ENCODE measurements at places on chromosomes 12 and 14.

- H3K27me3 ChIP-seq, result peaks cover 9% of the 10 kb centered on the region
- no peaks in the 10 kb centered on the region for H3K36me3 ChIP-seq
Measured at GRCh38 chr14:34324363-34324795, 137.7 kb downstream of the SPTSSA start.

- H3K4me3 ChIP-seq, result no peak overlapping the region
- DNase-seq, result no peak
- no peaks in the 10 kb centered on the region for H3K4me1 ChIP-seq
- peaks cover 4% of the 10 kb centered on the region for H3K27me3 ChIP-seq
Measured at GRCh38 chr12:131634037-131634436, 76.9 kb upstream of the SFSWAP start.

DNA sequence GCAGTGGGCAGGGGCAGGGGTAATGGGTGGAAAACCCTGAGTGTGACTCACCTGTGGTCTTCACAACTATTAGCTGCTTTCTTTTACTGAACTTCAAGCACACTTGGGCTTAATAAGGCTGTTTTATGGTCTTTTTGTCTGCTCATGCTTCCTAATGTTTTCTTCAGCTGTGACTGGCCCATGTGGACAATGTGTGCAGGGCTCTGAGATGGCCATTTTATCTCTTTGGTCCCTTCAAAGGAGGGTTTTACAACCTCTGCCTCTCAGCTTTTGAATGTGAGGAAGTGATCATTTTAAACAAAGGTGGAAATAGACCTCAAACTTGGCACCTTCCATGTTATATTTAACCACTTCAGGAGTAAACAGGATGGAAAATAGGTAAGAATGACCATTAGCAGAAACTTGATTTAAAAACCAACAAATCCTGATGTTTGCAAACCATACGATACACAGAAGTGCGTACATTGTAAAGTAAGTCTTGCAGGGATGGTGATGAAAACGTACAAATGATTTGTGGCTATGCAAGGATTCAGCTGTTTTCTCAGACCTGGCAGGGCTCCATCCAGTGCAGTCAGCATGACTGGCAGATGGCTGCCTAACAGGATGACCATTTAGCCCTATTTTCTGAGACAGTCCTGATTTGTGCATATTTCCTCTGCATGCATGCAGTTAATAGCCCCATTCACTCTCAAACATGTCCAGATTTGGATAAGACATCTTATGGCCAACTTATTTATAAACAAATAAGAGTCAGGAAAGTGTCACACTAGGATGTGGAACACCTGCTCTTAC lies 103.2 kb downstream of the SLC38A4 start:
- no peak overlapping the region for H3K4me3 ChIP-seq
- no peak for DNase-seq
- peaks cover 5% of the 10 kb centered on the region for H3K4me1 ChIP-seq
- no peak overlapping the region for H3K27ac ChIP-seq
- H3K36me3 ChIP-seq, result no peaks in the 10 kb centered on the region
- no peaks in the 10 kb centered on the region for H3K27me3 ChIP-seq

DNA sequence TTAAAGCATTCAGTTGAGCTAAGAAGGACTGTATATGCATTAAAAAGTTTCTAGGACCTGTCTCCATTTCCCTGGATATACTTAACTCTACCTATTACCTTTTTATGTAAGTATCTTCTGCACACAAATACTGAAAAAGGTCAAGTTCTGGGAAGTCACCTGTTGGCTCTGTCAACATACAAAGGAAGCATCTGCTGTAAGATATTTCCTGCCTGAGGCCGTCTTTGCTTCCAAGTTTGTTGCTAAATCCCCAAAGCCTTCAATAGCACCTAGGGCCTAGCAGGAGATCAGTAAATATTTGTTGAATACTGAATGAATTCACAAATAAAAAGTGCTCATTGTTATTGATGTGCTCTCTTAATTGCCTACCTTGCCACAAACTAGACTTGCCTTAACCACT lies 188.4 kb downstream of the DUSP6 start:
- H3K36me3 ChIP-seq, result no peaks in the 10 kb centered on the region
- no peak for DNase-seq
- no peak overlapping the region for H3K4me3 ChIP-seq
- peaks cover 13% of the 10 kb centered on the region for H3K4me1 ChIP-seq
- H3K27me3 ChIP-seq, result no peaks in the 10 kb centered on the region

DNA sequence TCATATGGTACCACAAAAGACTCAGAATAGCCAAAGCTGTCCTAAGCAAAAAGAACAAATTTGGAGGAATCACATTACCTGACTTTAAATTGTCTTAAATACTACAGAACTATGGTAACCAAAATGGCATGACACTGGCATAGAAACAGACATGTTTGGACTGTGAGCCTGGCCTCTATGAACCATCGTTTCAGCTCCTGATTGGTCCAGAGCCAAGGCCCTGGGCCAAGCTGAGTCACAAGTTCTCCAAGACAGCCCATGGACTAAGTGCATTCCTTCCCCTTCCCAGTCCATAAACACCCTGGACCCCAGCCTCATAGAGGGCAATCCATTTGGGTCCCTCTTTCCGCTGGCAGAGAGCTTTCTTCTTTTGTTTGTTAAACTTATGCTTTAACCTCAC lies 12.1 kb upstream of the PRR4 start:
- H3K4me3 ChIP-seq, result no peak overlapping the region
- no peak for DNase-seq
- no peaks in the 10 kb centered on the region for H3K4me1 ChIP-seq
- peaks cover 41% of the 10 kb centered on the region for H3K36me3 ChIP-seq
- H3K27ac ChIP-seq, result no peak overlapping the region
- H3K27me3 ChIP-seq, result no peaks in the 10 kb centered on the region

DNA sequence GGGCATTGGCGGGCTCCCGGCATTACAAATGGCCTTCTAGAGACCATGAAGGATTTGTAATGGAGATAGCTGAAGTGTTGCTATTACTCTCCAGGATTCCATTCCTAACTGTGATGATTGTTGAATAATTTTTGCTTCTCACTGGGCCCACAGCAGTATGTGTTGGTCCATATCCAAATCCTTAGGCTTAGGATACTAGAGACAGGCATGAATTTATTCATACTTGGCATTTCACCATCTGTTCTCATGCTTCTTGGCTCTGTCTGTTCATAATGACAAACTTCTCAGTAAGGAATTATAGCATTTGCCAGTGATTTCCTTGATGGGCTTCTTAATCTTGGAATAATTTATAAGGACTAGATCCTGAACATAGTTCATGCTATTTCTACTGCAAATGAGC lies 832.9 kb downstream of the C12orf50 start:
- no peak for DNase-seq
- no peaks in the 10 kb centered on the region for H3K4me1 ChIP-seq
- H3K36me3 ChIP-seq, result no peaks in the 10 kb centered on the region
- no peak overlapping the region for H3K27ac ChIP-seq

- H3K4me3 ChIP-seq, result no peak overlapping the region
- H3K36me3 ChIP-seq, result no peaks in the 10 kb centered on the region
- no peak for DNase-seq
- H3K4me1 ChIP-seq, result no peaks in the 10 kb centered on the region
- no peak overlapping the region for H3K27ac ChIP-seq
- peaks cover 24% of the 10 kb centered on the region for H3K27me3 ChIP-seq
Measured at GRCh38 chr12:88986056-88986455, 366.2 kb downstream of the DUSP6 start.

GRCh38 chr12:108270035-108270848 lies 68.9 kb downstream of the CMKLR1 start:
- peaks cover 13% of the 10 kb centered on the region for H3K27me3 ChIP-seq
- peaks cover 4% of the 10 kb centered on the region for H3K4me1 ChIP-seq
- DNase-seq, result no peak
- H3K4me3 ChIP-seq, result no peak overlapping the region

DNA sequence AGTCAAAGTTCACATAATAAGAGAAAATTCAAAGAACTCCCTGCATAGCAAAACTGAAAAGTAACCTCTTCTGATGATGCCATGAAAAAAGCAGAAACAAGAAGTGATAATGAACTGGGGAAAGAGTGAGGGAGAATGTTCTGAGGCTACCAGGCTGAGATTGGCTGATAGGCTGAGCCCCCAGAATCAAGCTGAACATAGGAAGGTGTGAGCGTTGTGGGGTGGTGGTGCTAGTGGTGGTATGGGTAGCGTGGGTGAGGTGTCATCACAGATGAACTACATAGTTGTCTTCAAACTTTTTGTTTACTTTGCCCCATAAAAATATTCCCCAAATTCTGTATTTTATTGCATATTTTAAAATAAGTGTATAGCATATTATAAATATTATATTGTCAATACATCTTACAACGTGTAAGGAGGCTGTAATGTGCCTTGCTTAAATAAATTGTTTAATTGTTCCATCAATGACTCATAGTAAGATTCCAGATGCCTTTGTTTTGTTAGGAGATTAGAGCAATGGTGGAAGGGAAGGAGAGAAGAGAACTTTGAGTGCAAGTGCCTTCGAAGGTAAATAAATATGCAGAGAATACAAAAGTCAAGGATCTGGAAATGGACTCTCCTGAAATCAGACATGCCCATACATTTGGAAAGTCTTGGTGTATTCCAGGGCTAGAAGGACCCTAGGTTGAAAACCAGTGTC lies 15.8 kb upstream of the CFAP54 start:
- DNase-seq, result no peak
- H3K4me3 ChIP-seq, result no peak overlapping the region
- no peak overlapping the region for H3K27ac ChIP-seq
- no peaks in the 10 kb centered on the region for H3K27me3 ChIP-seq
- H3K36me3 ChIP-seq, result peaks cover 6% of the 10 kb centered on the region

DNA sequence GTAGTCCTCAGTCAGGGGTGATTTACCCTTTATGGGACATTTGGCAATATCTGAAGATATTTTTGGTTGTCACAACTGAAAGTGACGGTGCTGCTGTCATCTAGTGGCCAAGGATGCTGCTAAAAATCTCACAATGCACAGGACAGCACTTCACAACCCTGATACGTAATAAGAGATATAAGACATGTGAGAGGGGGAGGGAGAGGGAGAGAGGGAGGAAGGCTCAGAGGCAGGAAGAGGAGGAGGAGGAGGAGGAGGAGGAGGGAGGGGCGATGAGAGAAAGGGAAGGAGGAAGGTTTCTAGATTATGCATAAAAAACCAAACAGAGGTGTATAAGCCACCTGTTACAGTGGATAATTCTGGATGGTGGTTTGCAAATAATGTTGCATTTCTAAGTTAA lies 14.3 kb downstream of the MYL2 start:
- no peaks in the 10 kb centered on the region for H3K36me3 ChIP-seq
- no peak overlapping the region for H3K27ac ChIP-seq
- no peak overlapping the region for H3K4me3 ChIP-seq

DNA sequence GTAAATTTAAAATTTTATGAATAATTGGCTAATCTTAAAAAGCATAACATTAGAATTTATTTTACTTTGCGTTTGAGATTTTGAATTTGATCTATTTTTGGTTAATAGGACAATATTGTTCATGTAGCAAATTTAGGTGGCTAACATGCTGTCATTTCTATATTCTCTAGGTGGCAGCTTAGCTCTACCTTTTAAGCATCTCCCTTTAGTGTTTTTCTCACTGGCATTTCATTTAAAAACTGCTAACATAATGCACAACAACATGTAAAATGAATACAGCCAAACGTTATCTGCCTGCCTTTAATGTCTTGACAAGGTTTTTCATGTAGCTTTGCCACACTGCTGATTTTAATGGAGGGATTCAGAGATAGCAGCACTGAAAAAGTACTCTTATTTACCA lies 272.4 kb upstream of the FBXO33 start:
- no peak overlapping the region for H3K4me3 ChIP-seq
- H3K4me1 ChIP-seq, result no peaks in the 10 kb centered on the region
- H3K27me3 ChIP-seq, result no peaks in the 10 kb centered on the region
- no peak for DNase-seq

DNA sequence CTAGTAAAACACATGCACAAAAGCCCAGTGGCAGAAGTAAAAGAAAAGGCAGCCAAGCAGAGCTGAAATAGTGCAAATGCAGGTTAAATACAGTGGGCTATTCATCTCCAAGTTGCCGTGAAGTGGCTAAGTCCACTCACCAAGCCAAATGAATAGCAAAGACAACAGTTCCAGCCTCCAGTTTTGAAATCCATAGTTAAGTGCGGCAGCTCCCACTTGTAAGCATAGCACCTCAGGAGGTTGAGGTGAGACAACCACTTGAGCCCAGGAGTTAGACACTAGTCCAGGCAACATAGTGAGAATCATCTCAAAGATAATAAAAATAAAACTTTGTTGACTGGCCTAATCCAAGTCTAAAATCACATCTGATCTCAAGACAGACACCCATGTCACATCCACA lies 9.8 kb upstream of the PHLDA1 start:
- peaks cover 13% of the 10 kb centered on the region for H3K36me3 ChIP-seq
- H3K4me1 ChIP-seq, result peaks cover 7% of the 10 kb centered on the region
- no peak overlapping the region for H3K4me3 ChIP-seq
- no peak overlapping the region for H3K27ac ChIP-seq
- H3K27me3 ChIP-seq, result no peaks in the 10 kb centered on the region

DNA sequence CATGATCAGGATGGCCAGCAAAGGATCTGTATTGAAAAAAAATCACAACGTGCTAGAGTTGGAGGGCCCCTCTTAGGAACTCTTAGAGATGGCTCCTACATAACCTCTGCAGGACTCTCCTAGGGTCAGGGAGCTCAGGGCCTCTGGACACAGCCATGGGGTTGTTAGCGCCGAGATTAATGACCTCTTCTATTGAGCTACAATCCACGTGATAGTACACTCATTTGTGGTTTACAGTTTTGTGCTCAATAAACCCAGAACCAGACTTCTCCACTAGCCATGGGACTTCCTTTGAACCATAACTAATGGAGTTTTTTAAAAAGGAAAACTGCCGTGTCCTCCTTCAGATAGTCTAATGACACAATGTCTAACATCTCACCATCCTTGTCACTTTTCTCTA lies 29.6 kb upstream of the HDAC7 start:
- no peak overlapping the region for H3K4me3 ChIP-seq
- no peak overlapping the region for H3K27ac ChIP-seq
- DNase-seq, result no peak
- H3K4me1 ChIP-seq, result no peaks in the 10 kb centered on the region

Measured in activated CD8-positive, alpha-beta T cell treated with anti-CD3 and anti-CD28 coated beads, Interleukin-2, amount 10 ng/mL, durations not matched to agents 7 days and 5 days (primary cell).